ENCODE measurements at places on chromosomes 4 and X.

DNA sequence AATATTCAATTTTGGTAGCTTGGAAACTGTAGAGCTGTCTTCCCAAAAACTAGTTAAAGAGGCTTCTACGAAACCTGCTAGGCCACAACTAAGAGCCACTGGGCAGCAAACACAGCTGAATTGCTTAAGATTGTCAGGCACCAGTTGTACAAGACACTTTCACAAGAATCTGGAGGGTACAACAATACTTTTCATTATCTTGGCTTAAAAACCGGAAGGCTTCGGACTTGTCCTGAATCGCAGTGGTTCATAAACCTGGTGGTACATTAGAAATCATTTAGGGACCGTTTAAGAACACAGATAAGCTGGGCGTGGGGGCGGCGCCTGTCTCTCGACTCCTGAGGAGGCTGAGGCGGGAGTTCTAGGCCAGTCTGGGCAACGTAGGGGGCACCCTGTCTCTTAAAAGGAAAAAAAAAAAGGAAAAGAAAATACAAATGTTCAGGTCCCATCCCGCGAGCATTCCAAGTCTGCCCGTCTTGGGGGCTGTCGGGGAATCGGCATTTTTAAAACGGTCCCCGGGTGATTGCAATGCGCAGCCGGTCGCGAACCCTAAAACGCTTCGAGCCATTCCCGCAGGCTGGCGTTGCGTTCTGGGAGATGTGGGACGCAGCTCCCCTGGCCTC, 763 bp downstream of the PYURF start:
- H3K27me3 ChIP-seq, result no peaks in the 10 kb centered on the region
- H3K4me3 ChIP-seq, result peak overlapping the region; percentile 86
- H3K27ac ChIP-seq, result peak overlapping the region; percentile 50
- DNase-seq, result no peak
- peaks cover 20% of the 10 kb centered on the region for H3K4me1 ChIP-seq

GRCh38 chrX:16311671-16312070, 144.4 kb downstream of the MAGEB17 start:
- no peaks in the 10 kb centered on the region for H3K36me3 ChIP-seq
- peaks cover 3% of the 10 kb centered on the region for H3K27me3 ChIP-seq
- no peak overlapping the region for H3K27ac ChIP-seq
- H3K4me3 ChIP-seq, result no peak overlapping the region

DNA sequence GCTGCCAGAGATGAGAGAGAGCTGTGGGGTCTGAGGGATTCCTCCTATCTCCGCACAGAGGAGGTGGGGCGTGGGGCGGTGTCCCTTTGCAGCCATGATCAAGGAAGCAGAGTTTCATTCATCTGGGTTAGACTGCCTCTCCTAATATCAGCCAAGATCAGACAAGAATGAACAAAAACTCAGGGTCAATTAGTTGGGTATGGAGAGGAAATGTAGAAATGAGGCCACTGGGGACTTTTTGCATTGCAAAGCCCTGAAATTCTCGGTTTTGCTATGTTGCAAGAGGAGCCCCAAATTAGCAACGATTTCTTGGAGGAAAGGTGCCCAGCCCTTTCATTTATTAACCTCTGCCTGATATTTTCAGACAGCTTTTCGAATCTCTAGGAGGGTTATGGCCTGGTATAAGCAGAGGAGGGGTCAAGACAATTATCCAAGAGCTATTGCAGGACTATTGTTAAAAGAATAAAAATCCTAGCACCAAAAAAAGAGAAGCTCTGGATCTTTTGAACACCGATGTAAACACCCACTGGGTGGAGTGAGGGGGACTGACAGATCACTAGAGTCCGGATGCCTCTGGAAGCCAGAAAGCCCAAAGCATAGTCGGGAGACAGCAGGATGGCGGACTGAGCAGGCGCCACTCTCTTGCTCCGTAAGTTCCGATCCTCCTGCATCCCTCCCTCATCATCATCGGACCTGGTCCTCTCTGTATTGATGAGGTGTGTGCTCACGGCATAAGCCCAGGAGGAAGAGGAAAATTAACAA, 34.4 kb upstream of the ACSL1 start:
- DNase-seq, result no peak
- H3K27ac ChIP-seq, result no peak overlapping the region
- no peaks in the 10 kb centered on the region for H3K36me3 ChIP-seq
- H3K27me3 ChIP-seq, result peaks cover 8% of the 10 kb centered on the region

- no peaks in the 10 kb centered on the region for H3K36me3 ChIP-seq
- H3K4me1 ChIP-seq, result no peaks in the 10 kb centered on the region
- no peak overlapping the region for H3K4me3 ChIP-seq
Measured at GRCh38 chr4:106522839-106523238, 154.3 kb upstream of the GIMD1 start.

- no peaks in the 10 kb centered on the region for H3K4me1 ChIP-seq
- H3K4me3 ChIP-seq, result no peak overlapping the region
- H3K36me3 ChIP-seq, result no peaks in the 10 kb centered on the region
- DNase-seq, result no peak
- no peak overlapping the region for H3K27ac ChIP-seq
Measured at GRCh38 chrX:29531336-29531735, 684.0 kb upstream of the MAGEB2 start.
